ENCODE measurements at places on chromosomes 3 and 15.
A peak's percentile ranks its signal among the peaks of the same experiment; 100 is the strongest.

DNA sequence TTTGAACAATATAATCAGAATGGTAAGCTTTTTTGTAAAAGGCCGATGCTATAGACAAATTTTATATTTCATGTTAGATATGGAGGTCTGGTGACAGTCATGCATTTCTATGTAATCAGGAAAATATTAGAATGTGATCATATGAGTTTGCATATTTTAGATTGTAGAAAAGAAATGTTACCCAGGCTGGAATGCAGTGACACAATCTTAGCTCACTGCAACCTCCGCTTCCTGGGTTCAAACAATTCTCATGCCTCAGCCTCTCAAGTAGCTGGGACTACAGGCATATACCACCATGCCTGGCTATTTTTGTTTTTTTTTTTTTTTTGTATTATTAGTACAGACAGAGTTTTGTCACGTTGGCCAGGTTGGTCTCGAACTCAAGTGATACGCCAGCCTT is 152.0 kb downstream of the LMLN start:
- DNase-seq = no peak

DNA sequence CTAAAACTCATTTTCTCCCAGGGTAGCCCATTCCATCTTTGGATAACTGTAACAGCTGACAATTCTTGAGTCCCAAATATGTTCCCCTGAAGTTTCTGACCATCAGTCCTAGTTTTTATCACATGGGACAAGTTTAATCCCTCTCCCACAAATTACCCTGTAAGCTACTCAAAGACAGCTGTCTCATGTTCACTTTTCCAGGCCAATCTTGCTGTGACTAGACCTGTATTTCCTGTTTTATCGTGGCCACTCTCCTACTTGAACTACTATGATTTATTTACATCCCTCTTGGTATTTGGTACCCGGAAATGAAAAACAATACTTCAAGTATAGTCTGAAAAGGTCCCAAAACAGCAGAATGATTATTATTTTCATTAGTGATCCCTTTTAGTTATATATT is 95.1 kb upstream of the MEX3B start:
- no peak for DNase-seq

DNA sequence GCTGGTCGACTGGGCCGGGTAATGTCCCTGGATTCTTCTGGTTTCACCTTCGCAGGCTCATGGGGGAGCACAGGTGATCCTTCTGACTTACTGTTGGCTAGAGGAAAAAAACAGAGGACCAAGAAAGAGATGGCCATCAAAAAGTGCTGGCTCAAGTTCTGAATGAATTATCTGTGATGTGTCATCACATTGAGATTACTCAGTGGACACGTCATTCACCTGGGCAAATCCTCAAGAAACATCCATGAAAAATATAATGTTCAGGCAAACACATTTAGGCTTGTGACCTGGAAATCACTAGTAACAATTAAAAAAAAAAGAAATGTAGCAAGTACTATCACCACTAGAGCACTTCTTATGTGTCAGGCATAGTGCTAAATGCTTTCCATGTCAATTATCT is 81.5 kb upstream of the SLC2A2 start:
- no peak for DNase-seq

DNA sequence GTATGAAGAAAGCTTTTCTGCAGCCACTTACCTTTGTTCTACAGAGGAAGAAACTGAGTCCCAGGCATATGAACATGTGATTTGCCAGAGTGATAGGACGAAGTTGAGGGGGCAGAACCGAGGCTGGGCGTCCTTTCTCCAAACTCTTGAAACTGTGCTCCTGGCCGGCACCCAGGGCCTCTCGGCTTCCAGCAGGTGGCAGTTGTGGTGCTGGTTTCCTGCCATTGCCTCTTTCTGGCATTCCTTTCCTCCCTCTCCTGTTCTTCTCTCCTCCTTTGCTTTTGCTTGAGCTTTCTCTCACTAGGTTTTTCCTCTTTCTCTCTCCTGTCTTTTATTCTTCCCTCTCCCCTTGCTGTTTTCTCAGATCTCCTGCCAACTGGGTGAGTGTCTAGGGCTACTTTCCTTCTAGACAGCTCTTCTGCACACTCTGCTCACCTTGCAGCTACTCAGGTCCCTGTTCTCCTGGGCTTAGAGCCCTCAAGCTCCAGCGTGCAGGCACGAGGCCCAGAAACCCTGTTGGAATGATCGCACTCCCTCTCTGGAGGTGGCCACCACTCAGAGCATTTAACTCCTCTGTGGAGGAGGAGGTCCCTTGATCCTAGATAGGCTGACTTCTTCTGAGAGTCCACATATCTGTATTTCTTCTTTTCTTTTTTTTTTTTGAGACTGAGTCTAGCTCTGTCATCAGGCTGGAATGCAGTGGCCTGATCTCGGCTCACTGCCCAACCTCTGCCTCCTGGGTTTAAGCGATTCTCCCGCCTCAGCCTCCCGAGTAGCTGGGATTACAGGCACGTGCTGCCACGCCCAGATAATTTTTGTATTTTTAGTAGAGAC is 26.2 kb downstream of the TRAK1 start:
- DNase-seq = no peak

DNA sequence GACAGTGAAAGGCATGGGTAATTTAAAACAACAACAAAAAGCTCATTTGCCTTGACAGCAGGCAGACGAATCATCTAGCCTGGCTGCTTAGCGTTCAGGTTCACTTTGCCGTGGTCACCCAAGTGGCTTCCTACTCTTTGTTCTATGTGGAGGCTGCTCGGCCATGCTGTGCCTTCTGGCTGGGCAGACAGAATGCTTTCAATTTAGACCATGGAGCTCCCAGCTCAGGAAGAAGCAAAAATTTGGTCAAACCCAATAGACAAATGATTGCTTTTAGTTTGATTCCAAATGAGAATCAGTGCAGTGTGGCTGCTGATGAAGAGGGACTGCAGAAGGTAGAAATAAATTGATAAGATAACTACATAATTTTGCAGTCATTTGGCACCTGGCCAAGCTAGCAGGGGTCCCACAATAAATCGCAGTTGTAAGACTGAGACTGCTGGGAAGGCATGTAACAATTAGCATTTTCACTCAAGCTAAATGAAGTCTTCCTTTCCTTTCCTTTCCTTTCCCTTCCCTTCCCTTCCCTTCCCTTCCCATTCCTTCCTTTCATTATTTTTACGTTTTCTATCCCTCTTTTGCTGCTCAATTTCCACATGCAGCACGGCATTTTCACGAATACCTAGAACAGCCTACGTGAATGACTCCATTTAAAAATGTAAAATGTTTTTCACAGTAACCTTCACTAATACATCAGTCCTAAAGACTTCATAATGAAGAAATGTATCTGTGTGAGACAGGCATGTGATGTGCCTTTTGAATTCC is 360.4 kb upstream of the TGFBR2 start:
- no peak for DNase-seq

- no peak for DNase-seq
Observed at GRCh38 chr3:81929697-81930096, 168.3 kb upstream of the GBE1 start.

DNA sequence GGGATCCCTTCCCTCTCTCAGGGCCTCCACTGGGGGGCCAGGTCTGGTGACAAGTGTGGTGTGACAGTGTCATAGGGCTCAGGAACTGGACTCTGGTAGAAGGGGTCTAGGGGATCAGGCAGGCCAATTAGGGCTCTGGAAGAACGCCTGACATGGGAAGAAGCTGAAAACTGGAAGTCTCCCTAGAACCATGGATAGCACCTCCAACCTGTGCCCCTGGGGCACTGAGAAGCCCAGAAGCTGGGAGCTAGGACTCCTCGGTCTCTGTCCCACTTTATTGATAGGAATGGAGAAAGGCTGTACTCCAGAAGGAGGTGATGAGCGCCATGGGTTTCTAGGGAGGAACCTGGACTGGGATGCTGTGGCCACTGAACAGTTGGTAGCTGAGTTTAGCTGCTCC is 30.7 kb downstream of the INSYN1 start:
- no peak for DNase-seq

DNA sequence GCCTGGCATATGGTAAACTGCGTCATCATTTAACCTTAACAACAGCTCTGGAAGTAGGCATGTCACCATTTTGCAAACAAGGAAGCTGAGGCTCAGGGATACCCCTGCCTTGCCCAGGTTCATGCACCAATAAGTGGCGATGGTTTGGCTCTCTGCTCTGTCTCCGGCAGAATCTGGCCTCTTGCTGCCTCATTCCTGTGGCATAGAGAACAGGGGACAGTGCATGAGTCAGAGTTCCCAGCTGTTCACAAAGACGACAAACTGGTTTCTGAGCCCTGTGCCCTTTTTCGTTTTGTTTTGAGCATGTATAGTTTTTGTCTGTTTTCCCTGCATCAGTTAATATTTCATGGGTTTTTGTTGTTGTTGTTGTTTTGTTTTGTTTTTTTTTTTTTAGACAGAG is 236.8 kb downstream of the OPA1 start:
- DNase-seq = no peak

GRCh38 chr3:110793611-110794010 is 278.0 kb upstream of the NECTIN3 start:
- no peak for DNase-seq

DNA sequence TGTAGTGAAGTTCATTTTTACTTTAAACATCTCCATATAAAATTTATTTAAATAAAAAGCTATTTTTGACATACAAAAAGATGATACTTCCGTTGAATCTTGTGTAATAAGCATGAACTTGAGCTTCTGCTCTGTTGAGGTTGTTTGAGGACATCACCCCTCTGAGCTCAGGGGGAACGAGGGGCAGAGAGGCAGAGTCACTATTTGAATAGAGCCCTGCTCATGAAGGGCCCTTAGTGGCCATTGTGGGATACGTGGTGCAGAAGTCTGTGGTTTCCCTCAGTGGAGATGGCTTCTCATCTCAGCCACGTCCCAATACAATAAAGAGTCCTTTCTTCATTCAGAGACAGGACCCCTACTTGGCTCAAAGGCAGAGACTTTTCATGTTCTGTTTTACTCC is 10.6 kb downstream of the CEMIP start:
- DNase-seq = no peak

DNA sequence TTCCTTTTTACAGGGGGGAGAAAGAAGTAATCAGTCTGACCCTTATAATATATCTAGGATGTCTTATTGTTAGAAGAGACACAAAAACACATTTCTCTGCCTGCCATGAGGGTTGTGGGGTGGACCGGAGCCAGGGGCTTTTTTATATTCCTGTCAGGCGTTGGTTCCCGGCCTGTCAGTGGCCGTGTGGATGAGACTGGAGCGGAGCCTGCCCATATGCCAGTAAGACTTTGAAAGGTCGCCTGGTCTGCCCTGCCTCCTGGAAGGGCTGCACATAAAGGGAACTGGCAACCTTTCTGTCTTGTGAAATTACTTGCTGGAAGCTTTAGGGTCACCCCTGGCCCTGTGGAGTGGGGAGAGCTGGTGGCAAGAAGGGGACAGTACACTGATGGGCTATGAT is 34.7 kb downstream of the MAP3K13 start:
- DNase-seq = no peak

GRCh38 chr3:188054541-188054940 is 99.4 kb upstream of the LPP start:
- DNase-seq = no peak

- peak; percentile 47 for DNase-seq
Observed at GRCh38 chr3:143951351-143951971, 20.2 kb upstream of the DIPK2A start.

DNA sequence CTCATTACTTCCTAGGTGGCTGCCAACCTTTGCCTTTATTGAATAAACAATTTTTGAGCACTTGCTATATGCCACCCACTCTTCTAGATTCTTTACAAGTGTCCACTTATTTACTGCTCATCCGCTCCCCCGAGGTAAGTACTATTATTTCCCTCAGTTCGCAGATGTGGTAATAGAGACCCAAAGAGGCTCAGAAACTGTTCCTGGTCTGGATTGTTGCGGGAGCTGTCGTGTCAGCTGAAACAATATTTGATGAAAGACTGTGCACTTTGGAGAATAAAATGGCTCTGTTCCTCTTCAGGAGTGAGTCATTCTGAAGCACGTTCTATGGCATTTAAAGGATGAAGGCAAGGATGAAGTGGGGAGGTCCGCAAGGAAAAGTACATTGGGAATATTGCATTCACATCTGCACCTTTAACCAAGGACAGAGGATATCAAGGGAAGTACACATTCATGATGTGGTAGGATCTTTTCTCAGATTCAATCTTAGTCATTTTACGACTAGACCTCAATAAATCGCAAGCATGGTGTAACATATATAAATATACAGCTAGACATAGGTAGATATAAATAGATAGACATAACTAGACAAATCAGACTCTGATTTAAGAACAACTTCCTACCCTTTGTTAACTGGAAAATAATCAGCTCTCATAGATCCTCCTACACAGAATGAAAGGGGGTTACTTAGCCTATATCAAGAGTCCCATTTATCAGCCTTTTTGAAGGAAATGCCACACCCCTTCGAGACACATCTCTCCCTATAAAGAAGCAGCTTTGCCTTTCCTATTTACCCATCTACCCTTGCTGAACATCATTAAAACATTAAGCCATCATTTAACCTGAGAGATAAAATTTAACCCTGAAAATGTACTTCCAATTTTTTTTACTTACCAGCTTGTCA is 70.3 kb downstream of the RORA start:
- no peak for DNase-seq

- DNase-seq = no peak
Observed at GRCh38 chr3:161556533-161556932, 59.9 kb downstream of the OTOL1 start.
